ENCODE measurements at places on chromosomes 2 and 18. TPM values are rescaled to one million over a fixed set of nuclear protein-coding genes. Genes with fewer than 3 reads are reported as not detected.

The CDKL4 gene
- 1.1 TPM for polyA plus RNA-seq

The GATA6 gene
- 67.1 TPM for polyA plus RNA-seq

The RPIA gene
- 31.5 TPM for polyA plus RNA-seq

The SP140L gene
- 14.7 TPM for polyA plus RNA-seq

The TLX2 gene
- polyA plus RNA-seq: not detected

The CAPN14 gene
- 0.38 TPM for polyA plus RNA-seq

The PLCD4 gene
- polyA plus RNA-seq: 10.9 TPM

The DUSP2 gene
- 1.1 TPM for polyA plus RNA-seq

The KYNU gene
- 0.74 TPM for polyA plus RNA-seq

The APOB gene
- 1.1 TPM for polyA plus RNA-seq

The SCG2 gene
- polyA plus RNA-seq: 2.1 TPM

The ZNF892 gene
- polyA plus RNA-seq: 5.1 TPM

The CMPK2 gene
- polyA plus RNA-seq: 4.7 TPM

Data from left lung (tissue), 14 donors.